ENCODE measurements at places on chromosomes 7 and 10. TPM values are rescaled to one million over a fixed set of nuclear protein-coding genes. Genes with fewer than 3 reads are reported as not detected.
A peak's percentile ranks its signal among the peaks of the same experiment; 100 is the strongest.

DNA sequence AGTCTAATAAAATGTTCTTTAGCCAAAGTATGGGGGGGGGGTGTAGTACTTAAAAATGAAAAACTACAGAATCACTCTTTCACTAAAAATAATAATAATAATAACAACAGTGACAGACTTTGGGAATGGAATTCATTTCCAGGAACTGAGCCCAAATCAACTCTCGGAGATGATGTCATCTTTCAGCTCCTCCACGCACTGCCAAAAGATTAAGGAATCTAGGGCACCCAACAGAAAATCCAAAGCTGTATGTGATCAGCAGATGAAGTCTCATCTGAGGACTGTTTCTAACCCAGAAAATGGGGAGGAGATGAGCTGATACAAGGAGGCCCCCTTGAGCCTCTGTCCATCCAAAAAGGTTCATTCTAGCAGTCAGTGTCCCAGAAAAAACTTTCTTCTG is 54.5 kb downstream of the GRB10 start:
- H3K27ac ChIP-seq = no peak overlapping the region
- no peak overlapping the region for H3K4me3 ChIP-seq
- DNase-seq = no peak
- peaks cover 11% of the 10 kb centered on the region for H3K4me1 ChIP-seq
- H3K36me3 ChIP-seq = peaks cover 7% of the 10 kb centered on the region
- H3K27me3 ChIP-seq = no peaks in the 10 kb centered on the region

- H3K4me3 ChIP-seq = no peak overlapping the region
- no peak for DNase-seq
- H3K36me3 ChIP-seq = no peaks in the 10 kb centered on the region
- peaks cover 22% of the 10 kb centered on the region for H3K4me1 ChIP-seq
- H3K27me3 ChIP-seq = no peaks in the 10 kb centered on the region
Observed at GRCh38 chr7:28703037-28703765, 254.9 kb downstream of the TRIL start.

GRCh38 chr7:28481091-28481926 is 69.0 kb downstream of the CREB5 start:
- H3K4me1 ChIP-seq = peaks cover 4% of the 10 kb centered on the region
- no peak overlapping the region for H3K27ac ChIP-seq
- no peaks in the 10 kb centered on the region for H3K27me3 ChIP-seq
- DNase-seq = peak; percentile 70
- no peaks in the 10 kb centered on the region for H3K36me3 ChIP-seq
- no peak overlapping the region for H3K4me3 ChIP-seq

DNA sequence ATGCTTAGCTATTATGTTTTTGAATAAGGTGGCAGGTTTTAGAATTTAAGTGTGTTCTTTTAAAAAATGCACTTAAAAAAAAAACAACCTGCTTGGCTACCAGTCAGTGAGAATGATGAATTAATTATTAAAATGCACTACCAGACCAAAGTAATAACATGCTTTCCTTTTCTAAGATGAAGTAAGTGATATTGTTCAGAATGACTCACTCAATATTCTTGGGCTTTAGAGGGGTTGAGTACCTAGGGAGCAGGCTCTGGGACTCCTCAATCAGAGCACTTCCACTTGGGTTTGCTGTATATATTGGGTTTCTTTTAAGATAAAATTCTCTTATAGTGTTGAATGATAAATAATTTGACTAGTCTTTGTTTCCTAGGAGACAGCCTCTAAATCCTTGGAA is 8.6 kb downstream of the STAM start:
- no peak overlapping the region for H3K4me3 ChIP-seq
- peaks cover 3% of the 10 kb centered on the region for H3K4me1 ChIP-seq
- no peaks in the 10 kb centered on the region for H3K36me3 ChIP-seq
- no peak for DNase-seq

- no peak overlapping the region for H3K4me3 ChIP-seq
- peaks cover 15% of the 10 kb centered on the region for H3K4me1 ChIP-seq
- DNase-seq = peak; percentile 87
- peak overlapping the region; percentile 9 for H3K27ac ChIP-seq
- H3K27me3 ChIP-seq = no peaks in the 10 kb centered on the region
Observed at GRCh38 chr10:58457761-58458616, 54.7 kb upstream of the BICC1 start.

DNA sequence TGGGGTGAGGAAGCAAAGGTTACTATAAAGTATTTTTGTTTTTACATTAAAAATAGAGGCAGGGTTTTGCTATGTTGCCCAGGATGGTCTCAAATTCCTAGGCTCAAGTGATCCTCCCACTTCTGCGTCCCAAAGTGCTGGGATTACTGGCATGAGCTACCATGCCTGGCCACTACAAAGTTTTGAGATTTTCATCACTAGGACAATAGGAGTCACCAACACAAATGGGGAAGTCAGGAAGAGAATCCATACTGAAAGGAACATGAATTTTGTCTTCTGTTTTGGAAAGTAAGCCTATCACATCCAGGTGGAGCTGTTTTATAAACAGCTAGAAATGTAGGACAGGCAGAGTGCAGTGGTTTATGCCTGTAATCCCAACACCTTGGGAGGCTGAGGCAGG is 20.0 kb upstream of the CAPZA2 start:
- no peaks in the 10 kb centered on the region for H3K27me3 ChIP-seq
- DNase-seq = no peak
- H3K4me1 ChIP-seq = no peaks in the 10 kb centered on the region
- H3K4me3 ChIP-seq = no peak overlapping the region

- H3K4me3 ChIP-seq = no peak overlapping the region
- DNase-seq = no peak
- no peaks in the 10 kb centered on the region for H3K27me3 ChIP-seq
- H3K36me3 ChIP-seq = no peaks in the 10 kb centered on the region
- no peaks in the 10 kb centered on the region for H3K4me1 ChIP-seq
Observed at GRCh38 chr7:104656467-104656866, 328.1 kb downstream of the LHFPL3 start.

DNA sequence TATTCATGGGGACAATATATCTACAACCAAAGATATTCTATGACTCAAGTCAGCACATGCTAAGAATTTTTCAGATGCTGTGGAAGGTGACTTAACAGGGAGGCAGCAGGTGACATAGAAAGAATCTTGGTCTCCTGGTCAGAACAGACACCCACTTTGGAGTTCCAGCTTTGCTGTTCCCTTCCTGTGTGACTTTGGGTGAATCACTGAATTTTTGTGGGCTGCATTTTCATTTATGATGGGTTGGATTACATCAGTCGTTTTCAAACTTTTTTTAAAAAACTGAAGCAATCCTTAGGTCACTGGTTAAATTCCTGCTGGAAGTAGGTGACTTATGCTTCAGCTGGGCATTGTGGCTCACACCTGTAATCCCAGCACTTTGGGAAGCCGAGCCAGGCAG is 24.9 kb downstream of the RGR start:
- H3K4me3 ChIP-seq = no peak overlapping the region
- H3K4me1 ChIP-seq = peaks cover 2% of the 10 kb centered on the region
- no peaks in the 10 kb centered on the region for H3K36me3 ChIP-seq
- no peaks in the 10 kb centered on the region for H3K27me3 ChIP-seq

GRCh38 chr7:27183682-27184336 is 1.2 kb downstream of the HOXA11 start:
- DNase-seq = peak; percentile 59
- H3K4me3 ChIP-seq = no peak overlapping the region
- H3K36me3 ChIP-seq = no peaks in the 10 kb centered on the region

- H3K36me3 ChIP-seq = no peaks in the 10 kb centered on the region
- no peak for DNase-seq
- no peak overlapping the region for H3K4me3 ChIP-seq
- H3K27ac ChIP-seq = no peak overlapping the region
Observed at GRCh38 chr7:87316846-87317552, 28.5 kb upstream of the CROT start.

GRCh38 chr7:46741181-46741580 is 820.1 kb upstream of the IGFBP3 start:
- H3K4me3 ChIP-seq = no peak overlapping the region
- no peak for DNase-seq
- no peaks in the 10 kb centered on the region for H3K36me3 ChIP-seq
- H3K27me3 ChIP-seq = no peaks in the 10 kb centered on the region
- no peak overlapping the region for H3K27ac ChIP-seq
- H3K4me1 ChIP-seq = no peaks in the 10 kb centered on the region

DNA sequence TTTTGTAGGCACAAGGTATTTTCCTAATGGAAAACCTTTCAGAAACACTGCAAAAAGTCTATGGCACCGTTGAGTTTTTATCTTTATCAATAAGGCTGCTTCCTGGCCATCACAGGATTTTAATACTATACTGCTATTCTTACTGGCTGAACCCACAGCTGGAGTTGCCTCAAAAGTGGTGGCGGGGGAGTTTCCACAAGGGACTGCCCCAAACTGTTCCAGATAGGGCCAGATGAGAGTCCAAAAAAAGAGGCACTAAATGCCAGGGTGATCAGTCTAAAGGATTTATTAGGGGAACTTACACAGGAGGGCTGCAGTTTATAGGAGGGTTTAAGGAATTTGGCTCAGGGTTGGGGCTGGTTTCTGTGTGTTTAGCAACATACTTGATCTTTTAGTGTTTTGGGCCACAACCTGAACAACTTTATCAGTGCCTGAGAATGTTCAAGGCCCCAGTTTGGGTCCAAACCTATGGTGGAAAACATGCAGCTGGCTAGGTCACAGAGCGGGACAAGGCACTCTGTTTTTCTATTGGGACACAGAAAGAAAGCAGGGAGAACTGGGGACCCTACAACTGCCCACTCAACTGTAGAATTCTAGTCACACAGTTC is 41.4 kb downstream of the STAM start:
- H3K4me3 ChIP-seq = no peak overlapping the region
- no peak overlapping the region for H3K27ac ChIP-seq
- H3K27me3 ChIP-seq = no peaks in the 10 kb centered on the region
- DNase-seq = no peak

DNA sequence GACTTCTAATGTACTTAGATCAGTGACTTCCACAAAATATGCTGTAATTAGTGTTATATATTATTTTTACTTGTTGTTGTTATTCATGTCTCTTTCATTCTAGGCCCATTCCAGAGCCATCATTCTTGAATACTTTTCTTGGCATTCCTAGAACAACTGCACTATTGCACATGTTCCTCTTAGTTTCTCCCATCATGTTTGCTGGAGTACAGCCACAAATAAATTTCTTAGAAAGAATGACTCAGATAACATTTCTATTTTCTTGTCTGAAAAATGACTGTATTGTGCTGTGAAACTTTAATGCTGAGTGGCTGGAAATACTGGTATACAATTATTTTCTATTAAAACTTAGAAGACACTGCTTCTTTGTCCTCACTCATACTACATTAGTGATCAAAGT is 651.0 kb upstream of the STEAP1 start:
- no peaks in the 10 kb centered on the region for H3K4me1 ChIP-seq
- no peak for DNase-seq
- no peak overlapping the region for H3K4me3 ChIP-seq
- H3K27me3 ChIP-seq = no peaks in the 10 kb centered on the region
- no peak overlapping the region for H3K27ac ChIP-seq

DNA sequence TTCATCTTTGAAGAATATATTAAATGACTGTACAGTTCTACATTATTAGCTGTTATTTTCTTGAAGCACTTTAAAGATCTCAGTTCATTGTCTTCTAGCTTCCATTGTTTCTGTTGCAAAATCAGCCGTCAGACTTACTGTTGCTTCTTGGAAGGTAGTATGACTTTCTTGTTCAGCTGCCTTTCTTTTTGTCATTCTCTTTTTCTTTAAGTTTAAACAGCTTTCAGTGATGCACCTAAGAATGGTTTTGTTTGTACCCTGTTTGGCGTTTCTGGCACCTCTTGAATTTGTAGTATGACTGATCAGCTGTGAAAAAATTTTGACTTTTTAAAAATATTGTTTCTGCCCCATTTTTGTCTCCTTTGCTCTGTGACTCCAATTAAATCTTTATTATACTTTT is 9.3 kb downstream of the MKLN1 start:
- peaks cover 8% of the 10 kb centered on the region for H3K36me3 ChIP-seq
- H3K27me3 ChIP-seq = no peaks in the 10 kb centered on the region
- DNase-seq = peak; percentile 14
- H3K27ac ChIP-seq = no peak overlapping the region
- no peak overlapping the region for H3K4me3 ChIP-seq

DNA sequence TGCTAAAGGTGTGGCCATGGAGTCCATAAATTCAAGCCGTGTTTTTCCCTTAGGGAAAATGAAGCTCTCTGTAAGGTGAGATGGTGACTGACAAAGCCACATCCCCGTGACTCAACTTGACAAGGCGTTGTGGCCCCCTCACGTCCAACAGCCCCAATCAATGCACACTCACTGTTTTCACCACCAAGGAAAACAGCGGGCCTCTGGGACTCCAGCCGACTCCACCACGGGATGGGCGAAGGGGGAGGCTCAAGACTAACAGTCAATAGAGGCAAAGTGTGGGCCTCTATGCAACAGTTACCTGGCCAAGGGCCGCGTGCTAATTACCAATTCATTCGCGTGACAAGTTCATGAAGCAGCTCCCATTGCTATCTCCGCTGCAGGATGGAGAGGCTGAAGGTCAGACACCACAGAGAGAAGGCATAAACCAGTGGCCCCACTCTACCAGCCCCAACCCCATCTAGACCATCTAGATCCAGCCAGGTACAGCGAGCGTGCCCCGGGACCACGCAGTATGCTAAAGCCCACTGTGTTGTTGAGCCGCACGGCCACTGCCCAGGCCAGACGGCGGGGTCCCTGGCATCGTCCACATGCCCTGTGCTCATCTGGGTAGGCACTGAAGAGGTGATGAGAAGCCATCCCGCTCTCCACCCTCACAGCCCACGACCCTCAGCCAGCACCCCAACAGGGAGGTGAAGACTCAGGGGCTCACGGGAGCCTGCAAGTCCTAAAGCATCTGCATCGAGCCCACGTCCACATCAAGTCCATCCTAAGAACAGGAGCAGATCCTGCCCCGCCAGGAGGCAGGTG is 76.1 kb downstream of the PROSER2 start:
- H3K27ac ChIP-seq = no peak overlapping the region
- no peak for DNase-seq
- peaks cover 4% of the 10 kb centered on the region for H3K4me1 ChIP-seq
- no peaks in the 10 kb centered on the region for H3K36me3 ChIP-seq
- no peaks in the 10 kb centered on the region for H3K27me3 ChIP-seq

- no peak overlapping the region for H3K27ac ChIP-seq
- no peaks in the 10 kb centered on the region for H3K27me3 ChIP-seq
- DNase-seq = no peak
- no peaks in the 10 kb centered on the region for H3K36me3 ChIP-seq
Observed at GRCh38 chr7:39967406-39968161, 17.5 kb downstream of the CDK13 start.

- no peaks in the 10 kb centered on the region for H3K27me3 ChIP-seq
- no peak overlapping the region for H3K27ac ChIP-seq
- no peak for DNase-seq
- H3K4me1 ChIP-seq = no peaks in the 10 kb centered on the region
- H3K4me3 ChIP-seq = no peak overlapping the region
Observed at GRCh38 chr7:131961054-131961680, 404.7 kb upstream of the PODXL start.

- no peaks in the 10 kb centered on the region for H3K36me3 ChIP-seq
- no peak overlapping the region for H3K27ac ChIP-seq
- peaks cover 18% of the 10 kb centered on the region for H3K27me3 ChIP-seq
- no peak overlapping the region for H3K4me3 ChIP-seq
- peaks cover 24% of the 10 kb centered on the region for H3K4me1 ChIP-seq
Observed at GRCh38 chr10:7102557-7103349, 308.1 kb downstream of the SFMBT2 start.

GRCh38 chr7:78828317-78828716 is 625.1 kb downstream of the MAGI2 start:
- H3K27ac ChIP-seq = no peak overlapping the region
- H3K4me3 ChIP-seq = no peak overlapping the region
- DNase-seq = no peak
- no peaks in the 10 kb centered on the region for H3K36me3 ChIP-seq
- no peaks in the 10 kb centered on the region for H3K4me1 ChIP-seq
- no peaks in the 10 kb centered on the region for H3K27me3 ChIP-seq

PNLIPRP1 gene
- 1.4 TPM for total RNA-seq

EPDR1 gene
- 93.2 TPM for total RNA-seq

PDIA4 gene
- 90.6 TPM for total RNA-seq

PVRIG gene
- total RNA-seq = 0.52 TPM

FAM131B gene
- total RNA-seq = 1.1 TPM

RGR gene
- total RNA-seq = 0.31 TPM

ITGB8 gene
- total RNA-seq = 27.2 TPM

AGBL3 gene
- total RNA-seq = 5.2 TPM

Measured in lung (tissue), 17 donors.